ENCODE measurements at places on chromosomes 7 and 10.

- peak; percentile 66 for DNase-seq
These were observed 44.6 kb downstream of the TAX1BP1 start for GRCh38 chr7:27784399-27785053.

DNA sequence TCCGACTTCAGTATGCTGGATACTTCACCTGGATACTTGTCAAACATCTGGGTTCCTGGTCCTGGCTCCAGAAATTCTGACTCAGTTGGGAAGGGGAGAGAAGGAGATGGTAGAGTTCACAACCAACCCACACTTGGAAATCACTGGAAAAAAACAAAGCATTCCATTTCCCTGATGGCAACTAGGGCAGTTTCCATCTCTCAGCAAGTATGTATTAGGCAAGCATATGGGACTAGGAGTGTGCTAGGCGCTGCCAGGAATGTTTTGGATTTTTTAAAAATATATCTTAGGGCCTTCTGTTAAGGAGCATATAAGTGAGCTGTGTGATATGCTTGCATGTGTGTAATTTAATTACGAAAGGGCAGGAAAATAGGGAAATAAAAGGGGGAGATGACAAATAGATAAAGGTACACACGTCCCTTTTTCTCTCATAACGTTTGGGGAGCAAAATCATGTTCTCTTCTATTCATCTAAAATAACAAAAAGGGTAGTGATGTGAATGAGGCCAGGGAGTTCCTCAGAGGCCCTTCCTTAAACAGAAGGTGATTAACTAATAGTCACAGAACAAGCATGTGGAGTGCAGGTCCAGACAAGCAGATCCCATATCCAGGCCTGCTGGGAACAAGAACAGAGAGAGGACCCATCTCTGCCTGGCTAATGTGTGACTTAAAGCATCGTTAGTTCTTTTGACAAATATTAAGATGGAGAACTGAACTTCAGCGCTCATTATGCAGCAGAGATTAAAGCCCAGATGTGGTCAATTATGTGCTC lies 64.5 kb upstream of the NFE2L3 start:
- DNase-seq, result no peak

DNA sequence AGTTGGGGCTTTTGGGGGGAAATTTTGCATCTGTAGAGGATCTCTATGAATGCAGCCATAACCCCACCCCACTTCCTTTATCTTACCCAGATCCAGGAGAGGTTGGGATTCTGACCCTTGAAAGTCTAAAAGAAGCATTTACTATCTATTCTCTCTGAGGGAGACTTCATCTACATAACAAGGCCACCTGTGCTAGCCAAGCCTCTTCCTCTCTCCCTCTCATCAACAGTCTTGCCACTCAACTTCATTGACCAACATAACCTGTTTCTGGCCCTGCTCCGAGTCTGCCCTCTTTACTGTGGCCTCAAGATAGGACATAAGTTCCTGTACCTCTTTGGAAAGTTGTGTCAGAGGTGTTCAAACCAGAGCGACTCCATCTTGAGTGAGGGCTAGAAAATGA lies 19.4 kb downstream of the TUBAL3 start:
- DNase-seq, result no peak

- DNase-seq, result no peak
These were observed 148.1 kb downstream of the DNAJB9 start for GRCh38 chr7:108717781-108718180.

DNA sequence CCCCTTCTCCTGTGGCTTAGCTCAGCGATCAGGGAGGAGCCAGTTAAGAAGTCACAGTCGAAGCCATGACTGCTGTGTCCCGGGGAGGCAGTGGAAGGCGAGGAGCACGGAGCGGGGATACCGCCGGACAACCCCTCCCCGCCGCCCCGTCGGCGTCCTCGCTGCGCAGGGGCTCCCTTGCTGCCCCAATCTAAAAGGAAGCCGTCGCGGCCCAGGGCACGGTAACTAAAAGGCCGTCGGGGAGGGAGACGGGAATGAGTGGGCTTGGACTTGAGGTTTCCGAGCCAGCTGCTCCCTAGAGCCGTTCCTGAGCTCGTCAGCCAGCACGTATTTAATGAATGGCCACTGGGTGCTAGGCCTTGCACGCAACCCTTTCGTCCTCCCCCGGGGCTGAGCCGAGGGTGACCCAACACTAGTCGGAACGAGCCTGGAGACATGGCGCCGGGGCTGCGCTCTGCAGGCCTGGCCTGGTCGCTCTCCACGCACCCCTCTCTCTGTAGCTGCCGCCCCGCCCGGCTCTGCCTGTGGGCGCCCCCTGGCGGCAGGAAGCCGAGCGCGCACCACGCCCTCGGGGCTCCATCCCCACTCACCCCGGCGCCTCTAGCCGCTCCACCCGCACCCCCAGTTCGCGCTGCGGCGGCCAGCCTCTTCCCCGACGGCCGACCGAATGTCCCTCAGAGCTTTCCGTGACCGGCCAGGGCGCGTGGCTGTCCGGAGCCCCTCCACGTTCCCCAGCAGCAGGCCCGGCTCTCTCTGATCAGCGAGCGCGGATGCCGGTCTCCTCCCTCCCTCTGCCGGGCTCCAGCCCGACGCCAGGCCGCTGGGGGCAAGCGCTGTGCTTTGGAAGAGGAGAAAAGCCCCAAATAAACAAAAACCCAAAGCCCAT lies 29.3 kb upstream of the KCNK18 start:
- no peak for DNase-seq

GRCh38 chr7:28144266-28144665 lies 36.3 kb downstream of the JAZF1 start:
- no peak for DNase-seq

GRCh38 chr10:28139138-28139537 lies 140.3 kb upstream of the ODAD2 start:
- DNase-seq, result peak; percentile 59

DNA sequence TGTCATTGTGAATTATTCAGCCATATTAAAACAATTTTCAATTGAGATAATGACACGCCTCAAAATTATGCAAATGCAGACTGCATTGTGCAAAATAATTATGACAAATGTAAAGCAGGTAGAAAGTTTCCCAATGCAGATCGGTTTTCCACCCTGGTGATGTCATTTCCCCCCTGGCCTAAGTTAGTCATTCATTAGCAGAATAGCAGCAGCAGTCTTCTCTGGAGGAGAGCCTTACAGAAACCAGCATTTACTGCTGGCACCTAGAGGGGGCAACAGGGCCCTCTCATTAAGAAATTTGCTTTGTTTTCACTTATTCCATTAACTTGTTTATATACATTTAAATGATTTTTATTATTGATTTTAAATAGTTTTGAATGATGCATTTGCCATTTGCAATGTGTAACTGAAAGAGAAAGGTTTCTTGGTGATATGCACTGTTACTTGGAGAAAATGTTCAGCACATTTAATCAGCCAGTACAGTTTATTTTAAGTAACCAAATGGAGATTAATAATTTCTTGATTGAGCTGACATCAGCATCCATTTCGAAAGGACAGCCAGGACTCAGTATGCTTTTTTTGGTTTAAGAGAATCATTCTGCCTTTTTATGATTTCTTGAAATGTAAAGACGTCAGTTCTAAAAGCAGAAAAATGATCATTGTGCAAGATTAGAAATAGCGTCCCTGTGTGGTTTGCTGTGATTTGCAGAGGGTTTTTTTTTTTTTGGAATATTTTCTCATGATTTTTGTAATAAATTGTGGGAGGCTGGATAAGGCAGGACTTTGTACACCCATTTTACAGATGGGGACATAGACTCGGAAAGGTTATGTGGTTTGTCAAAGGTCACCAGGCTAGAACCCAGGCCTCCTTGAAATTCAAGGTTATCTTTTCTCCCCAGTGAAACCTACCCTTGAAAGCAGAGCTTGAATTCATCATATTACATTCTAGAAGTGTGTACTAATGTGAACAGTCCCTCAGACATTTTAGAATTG lies 3.5 kb downstream of the ARID5B start:
- no peak for DNase-seq

DNA sequence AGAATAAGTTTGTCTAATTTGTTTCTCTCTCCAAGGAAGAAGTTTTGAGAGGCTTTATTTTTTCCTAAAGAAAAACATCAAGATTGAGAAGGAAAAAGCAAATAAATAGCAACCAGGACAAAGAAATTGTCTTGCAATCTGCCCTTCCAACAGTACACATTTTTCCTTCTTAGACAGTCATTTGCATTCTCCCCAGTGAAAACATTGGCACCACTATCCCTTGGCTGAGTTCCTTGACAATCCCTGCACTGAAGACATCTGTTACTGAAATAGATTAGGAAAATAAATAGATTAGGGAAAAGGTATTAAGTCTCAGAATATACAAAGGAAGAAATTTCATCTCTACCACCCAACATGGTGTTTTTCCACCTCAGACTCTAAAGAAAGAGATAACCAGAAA lies 12.2 kb upstream of the TMEM243 start:
- DNase-seq, result no peak

DNA sequence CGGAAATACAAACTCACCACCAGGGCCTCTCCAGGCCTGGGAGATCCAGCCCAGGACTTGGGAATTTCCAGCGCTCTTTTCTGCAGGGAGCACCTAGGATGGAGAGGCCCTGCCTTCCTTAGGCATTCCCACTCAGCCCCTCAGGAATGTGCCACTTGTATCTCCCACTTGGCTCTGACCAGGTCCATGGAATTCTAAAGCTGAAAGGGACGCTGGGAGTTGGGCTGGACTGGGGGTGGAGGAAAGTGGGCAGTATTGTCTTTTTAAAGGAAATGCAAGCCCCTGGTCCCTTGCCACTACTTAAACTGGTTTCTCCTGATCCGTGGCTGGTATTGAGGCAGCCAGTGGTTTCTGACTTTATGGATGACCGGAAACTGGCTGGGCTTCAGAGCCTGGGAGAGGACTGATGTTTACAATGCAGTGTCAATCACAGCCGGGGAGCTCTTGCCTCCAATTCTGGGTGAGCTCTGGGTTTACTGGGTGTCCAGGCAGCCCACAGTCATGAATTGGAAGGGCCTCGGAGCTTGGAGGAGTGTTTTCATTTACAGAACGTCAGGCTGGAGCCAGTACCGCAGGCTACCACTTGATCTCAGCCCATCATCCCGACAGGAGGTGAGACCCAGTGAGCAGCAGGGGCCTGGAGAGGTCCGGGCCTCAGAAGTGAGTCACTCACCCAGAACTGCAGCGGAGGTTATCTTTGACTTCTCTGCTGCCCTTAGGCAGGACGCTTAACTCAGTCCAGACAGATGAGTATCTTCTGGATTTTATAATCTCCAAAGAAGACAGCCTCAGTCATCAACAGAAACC lies 27.3 kb downstream of the AGAP3 start:
- DNase-seq, result peak; percentile 31

DNA sequence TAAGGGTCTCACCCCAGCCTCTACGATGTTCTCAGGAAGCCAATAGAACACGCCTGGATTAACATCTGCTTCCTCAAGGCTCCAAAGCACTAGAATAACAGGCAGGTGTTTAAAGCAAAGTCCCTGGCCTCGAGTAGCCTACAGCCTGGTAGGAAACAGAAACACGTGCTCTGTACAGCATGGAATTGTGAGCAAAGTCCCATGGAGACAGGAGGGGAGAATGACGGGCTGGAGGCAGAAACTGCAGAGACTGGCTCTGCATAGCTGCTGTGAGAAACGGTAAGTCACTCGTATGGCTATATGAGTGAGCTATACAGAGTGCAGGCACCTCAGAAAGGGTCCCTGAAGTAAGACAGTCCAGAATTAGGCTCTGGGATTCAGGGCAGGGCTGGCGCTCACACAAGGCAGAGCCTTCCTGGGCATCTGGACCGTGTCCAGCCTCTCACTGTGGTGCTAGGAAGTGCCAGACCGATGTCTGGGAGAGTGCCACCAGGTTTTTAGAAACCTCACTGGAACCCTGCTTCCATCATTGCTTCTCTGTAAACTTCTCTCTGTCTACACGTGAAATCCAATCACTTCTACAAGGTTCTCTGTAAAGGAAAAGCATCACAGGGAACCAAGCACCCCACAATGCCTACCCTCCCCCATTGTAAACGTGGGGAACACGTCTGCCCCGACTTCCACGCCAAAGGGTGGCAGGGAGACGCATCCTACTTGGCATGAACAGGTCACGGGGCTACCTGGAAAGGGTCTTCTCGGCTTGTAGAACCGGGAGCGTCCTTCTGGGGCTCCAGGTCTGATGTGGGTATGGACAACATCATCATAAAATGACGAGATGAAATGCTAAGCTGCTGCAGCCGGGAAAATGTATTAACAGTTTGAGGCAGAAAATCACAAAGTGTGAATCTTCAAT lies 38.8 kb upstream of the SHH start:
- DNase-seq, result no peak

DNA sequence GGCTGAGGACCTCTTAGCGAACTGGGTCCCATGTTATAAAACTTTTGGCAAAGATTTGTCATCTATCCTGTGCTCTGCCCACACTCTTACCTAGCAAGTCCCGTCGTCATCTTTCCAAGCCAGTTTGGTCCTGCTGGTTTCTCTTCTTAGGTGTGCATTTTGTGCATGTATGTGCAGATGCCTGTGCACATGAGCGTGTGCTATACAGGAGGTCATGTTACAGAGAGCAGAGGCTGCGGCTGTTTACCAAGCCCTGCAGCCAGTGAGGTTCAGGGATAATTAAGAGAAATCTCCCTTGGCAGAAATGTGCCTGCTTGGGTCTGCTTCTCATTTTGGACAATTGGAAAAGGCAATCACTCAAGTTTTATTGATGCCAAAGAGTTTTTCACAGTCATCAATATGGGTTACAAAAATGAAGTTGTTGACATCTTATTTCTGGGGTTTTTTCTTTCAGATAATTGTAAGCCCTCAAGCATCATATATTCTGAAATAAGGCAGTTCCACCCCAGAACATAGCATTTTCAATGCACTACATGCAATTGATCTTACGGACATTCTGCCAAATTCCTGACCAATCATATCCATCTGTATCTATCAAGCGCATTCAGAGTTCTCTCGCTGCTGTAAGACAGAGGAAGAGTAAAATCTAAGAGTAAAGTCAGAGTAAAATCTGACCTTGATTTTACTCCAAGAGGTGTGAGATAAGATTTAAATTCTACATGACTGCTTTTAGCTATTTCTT lies 361.4 kb upstream of the ZNF32 start:
- DNase-seq, result no peak

GRCh38 chr7:18706670-18707069 lies 211.1 kb downstream of the HDAC9 start:
- DNase-seq, result no peak

- DNase-seq, result no peak
These were observed 63.3 kb downstream of the IMMP2L start for GRCh38 chr7:111499027-111499426.

DNA sequence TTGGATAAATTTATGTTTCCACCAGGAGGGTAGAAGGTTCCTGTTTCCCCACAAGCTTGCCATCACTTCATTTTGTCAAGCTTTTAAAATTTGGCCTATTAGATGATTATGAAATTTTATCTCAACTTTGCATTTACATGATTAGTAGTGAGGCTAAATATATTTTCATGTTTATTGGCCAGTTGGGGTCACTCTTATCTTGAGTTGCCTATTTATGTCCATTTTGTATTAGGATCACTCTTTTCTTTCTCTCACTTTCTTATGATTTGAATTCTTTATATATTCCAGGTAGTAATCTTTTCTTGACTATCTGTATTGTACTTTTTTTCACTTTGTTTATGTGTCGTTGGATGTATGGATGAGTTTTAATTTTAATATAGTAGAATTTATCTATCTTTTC lies 218.6 kb upstream of the SLC26A5 start:
- DNase-seq, result no peak

DNA sequence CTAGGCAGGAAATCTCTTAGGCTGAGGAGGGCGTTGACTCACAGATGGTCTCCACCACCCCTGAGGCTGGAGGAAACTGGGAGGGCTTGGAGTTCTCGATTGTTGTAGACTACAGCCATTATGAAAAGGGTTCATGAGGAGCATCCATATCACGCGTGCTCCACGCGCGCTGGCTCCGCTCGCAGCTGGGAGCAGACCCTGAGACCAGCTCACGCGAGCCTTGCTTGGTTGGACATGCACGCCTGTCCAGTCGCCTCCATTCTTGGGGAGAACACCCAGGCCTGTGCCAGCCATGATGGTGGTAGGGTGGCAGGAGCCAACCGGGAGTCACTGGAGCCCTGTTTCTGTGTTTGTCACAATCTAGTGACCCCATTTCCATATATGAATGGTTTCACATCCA lies 139.1 kb downstream of the TCERG1L start:
- no peak for DNase-seq

All from HS-27A (cell line).